ENCODE measurements at places on chromosomes 7 and 10.

DNA sequence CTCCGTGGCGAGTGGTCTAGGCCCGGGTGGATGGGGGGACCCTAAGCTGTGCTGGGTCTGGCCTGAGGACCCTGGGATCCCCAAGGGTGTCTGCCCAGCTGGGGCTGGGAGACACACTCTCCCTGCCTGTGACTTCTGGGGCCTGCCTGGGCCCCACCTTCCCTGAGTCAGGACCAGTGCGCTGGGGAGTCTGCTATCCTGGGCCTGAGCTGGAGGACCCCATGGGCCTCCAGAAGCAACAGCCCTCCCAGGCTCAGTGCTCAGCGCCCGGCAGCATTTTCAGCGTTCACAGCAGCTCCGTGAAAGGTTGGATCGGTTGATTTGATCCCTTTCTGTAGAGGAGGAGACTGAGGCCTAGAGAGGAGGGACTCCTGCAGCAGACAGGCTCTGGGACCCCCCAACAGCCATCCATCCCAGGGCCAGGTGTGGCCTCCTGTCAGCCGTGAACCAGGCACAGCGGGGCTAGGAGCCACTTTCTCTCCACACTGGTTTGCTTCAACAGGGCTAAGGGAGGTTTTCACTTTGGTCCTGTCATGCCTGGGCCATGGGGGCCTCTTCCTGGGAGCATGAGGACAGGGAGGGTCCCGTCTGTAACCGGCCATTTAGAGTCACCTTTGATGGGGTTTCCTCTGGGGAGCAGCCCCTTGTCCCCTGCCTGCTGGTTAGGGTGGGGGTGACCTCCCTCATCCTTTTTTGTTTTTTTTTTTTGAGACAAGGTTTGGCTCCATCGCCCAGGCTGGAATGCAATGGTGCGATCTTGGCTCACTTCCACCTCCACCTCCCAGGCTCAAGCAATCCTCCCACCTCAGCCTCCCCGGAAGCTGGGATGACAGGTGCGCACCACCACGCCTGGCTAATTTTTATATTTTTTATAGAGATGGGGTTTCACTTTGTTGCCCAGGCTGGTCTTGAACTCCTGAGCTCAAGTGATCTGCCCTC, 12.4 kb downstream of the FOXL3 start:
- peaks cover 64% of the 10 kb centered on the region for H3K27me3 ChIP-seq
- no peak overlapping the region for H3K4me3 ChIP-seq
- H3K27ac ChIP-seq, result no peak overlapping the region

DNA sequence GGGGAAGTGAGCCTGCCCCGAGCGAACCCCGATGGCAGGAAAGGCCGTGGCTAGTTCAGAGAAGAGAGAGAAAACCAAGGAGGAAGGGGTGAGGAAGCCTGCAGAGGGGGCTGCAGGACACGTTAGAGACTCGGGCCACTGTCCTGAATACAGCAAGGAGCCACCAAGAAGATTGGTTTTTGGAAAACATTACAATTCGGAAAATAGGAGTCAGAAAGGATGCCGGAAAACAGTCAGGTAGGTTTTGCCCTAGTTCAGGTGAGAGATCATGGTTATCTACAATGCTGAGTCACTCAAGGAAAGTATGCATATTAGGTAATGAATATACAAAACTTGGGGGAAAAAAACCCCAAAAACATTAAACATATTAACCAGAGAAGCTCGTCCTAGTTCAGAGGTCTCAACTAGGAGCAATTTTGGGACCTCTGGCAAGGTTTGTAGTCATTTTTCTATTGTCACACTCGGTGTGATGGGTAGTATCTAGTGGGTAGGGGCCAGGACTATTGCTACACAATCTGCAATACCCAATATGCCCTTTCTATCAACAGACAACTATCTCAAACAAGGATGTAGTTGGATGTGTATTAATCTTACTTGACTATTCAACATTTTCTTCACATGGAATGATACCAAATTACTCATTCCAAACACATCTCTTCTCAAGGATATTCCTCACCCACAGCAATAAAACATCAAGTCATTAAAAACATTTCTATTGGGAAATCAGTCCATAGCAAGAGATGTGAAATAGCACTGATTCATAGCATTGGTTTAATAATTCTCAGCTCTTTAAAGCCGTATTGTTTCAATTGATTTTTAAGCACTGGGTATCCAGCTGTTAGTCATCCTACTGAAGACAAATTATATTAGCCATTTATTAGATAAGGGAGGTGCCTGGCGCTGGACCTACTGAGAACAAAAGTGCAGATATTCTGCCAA, 74.4 kb upstream of the RSU1 start:
- peak overlapping the region; percentile 41 for H3K4me3 ChIP-seq
- peaks cover 6% of the 10 kb centered on the region for H3K27me3 ChIP-seq
- H3K36me3 ChIP-seq, result no peaks in the 10 kb centered on the region
- peak overlapping the region; percentile 94 for H3K27ac ChIP-seq
- DNase-seq, result peak; percentile 95
- peaks cover 21% of the 10 kb centered on the region for H3K4me1 ChIP-seq

GRCh38 chr7:67105377-67105776, 108.7 kb downstream of the TYW1 start:
- no peaks in the 10 kb centered on the region for H3K27me3 ChIP-seq
- no peak overlapping the region for H3K4me3 ChIP-seq
- H3K27ac ChIP-seq, result no peak overlapping the region
- no peaks in the 10 kb centered on the region for H3K36me3 ChIP-seq

DNA sequence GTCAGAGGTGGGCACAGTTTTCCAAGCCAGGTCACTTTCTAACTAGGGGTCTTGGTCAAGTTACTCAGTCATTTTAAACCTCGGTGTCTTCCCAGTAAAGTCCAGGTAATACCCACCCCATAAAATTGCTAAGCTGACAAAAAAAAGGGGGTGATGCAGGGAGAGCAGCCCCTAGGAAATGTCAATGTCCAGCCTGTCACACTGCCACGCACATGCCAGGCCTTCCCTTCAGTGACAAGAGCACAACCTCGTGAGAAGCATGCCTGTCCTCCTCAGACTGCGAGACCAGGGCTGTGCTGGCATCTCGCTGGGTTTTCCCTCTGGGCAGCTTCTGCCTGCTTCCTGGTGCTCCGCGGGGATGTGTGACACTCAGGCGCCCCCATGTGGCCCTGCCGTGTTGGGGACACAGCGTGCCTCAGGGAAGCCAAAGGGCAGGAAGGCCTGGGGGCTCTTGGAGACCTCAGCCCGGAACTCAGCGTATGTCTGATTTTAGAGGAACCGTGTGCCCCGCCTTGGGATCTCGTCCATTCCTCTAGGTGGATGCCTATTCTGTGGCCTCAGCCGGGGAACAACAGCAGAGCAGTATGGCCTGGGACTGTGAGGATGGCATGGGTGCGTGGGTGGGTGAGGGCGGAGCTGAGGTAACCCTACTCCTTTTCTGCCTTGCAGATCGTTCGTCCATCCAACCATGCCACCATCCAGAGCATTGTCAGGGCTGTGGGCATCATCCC, 10.2 kb upstream of the GDF2 start:
- no peak overlapping the region for H3K27ac ChIP-seq
- H3K4me3 ChIP-seq, result no peak overlapping the region
- DNase-seq, result peak; percentile 71
- no peaks in the 10 kb centered on the region for H3K36me3 ChIP-seq
- peaks cover 8% of the 10 kb centered on the region for H3K4me1 ChIP-seq
- no peaks in the 10 kb centered on the region for H3K27me3 ChIP-seq

- DNase-seq, result peak; percentile 67
- H3K36me3 ChIP-seq, result no peaks in the 10 kb centered on the region
- H3K4me3 ChIP-seq, result no peak overlapping the region
- peaks cover 7% of the 10 kb centered on the region for H3K4me1 ChIP-seq
- no peaks in the 10 kb centered on the region for H3K27me3 ChIP-seq
Measured at GRCh38 chr10:73644015-73644743, 2.9 kb upstream of the MYOZ1 start.

DNA sequence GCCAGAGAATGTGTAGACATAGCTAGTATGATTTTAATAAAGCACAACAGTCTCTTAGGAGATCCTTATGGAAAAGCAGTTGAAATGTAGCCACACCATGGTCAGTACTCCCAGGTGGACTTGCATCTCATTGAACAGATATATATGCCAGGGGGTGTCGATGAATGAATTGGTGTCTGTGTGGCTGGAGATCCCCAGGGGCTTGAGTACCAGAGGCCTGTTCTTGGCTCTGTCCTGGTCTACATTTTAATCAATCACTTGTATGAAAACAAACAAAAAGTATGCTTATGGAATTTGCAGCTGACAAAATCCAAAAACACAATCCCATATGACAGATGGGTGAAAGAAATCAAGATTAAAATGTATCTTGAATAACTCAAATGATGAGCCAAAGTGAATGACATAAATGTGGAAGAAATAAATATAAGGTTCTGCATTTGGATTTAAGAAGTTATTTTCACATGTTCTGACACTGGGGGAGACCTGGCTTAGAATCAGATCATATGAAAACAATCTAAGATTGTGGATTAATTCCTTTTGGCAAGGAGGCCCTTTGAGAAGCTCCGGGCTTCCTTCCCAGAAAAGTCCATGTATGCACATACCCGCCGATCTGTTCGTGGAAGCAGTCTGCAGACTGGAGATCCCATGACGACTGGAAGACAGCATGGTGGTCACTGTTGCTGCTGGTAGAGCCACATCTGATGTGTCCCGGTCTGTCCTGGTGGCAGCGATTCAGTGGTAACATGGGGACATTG, 15.6 kb downstream of the CLEC2L start:
- DNase-seq, result no peak
- H3K27ac ChIP-seq, result no peak overlapping the region
- H3K4me1 ChIP-seq, result 0 out of 2 replicates have a peak, but pooled peaks cover 3% of the 10 kb centered on the region

GRCh38 chr10:128274938-128275337, 148.7 kb upstream of the MKI67 start:
- H3K4me1 ChIP-seq, result no peaks in the 10 kb centered on the region
- peaks cover 49% of the 10 kb centered on the region for H3K27me3 ChIP-seq

DNA sequence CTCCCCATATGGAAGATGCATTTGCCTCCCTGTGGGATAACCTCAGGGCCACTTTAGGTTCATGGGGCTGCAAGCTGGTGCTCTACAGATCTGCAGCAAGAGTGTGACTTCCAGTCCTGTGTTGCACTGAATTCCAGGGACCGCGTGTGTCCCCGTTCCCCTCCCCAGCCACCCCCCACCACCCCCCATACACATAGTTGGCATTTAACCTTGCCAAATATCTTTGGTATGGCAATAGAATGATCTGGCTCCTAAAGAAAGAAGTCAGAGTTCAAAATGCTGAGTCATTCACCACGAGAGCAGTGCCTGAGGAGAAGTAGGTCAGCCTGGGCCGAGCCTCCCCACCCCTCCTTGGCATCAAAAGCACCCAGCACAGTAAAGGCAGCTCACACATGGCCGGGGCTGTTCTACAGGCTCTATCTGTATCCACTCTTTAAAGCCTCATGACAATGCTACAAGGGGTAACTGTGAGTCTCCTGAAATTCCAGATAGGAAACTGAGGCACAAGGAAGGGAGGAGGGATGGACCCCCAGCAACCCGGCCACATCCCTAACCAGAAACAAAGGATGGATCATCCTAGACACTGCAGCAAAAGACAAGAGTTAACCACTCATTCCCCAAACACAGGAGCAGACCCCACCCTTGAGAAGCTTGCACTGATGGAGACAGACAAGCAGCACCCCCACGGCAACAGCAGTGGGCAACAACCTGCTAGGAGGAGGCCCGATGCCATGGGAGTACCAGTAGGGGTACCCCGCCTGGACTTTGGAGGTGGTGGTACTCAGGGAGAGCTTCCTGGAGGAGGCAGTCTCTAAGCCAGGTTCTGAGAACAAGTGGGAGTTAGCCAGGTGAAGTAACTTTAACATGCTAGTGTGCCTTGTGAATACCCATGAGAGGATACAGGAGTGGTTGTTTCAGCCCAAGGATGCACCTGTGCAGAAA, 70.3 kb upstream of the NANOS1 start:
- peak; percentile 65 for DNase-seq
- peak overlapping the region; percentile 92 for H3K27ac ChIP-seq
- H3K4me1 ChIP-seq, result peaks cover 49% of the 10 kb centered on the region

DNA sequence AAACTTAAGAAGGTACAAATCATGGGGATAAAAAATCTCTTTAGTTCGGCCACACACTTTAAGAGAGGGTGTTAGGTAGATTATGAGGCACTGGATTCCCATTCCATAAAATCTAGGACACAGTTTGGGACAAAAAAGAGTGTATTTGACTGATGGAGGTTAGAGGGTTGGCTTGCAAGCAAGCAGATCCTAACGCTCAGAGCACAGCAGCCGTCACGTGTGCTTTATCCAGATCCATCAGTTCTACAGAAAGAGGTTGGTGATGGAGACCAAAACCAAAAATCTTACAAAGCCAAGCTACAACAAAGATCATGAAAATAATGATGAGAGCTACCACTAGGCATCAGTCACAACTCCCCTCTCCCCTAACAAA, 549.4 kb downstream of the TNS3 start:
- no peaks in the 10 kb centered on the region for H3K4me1 ChIP-seq
- DNase-seq, result no peak
- no peaks in the 10 kb centered on the region for H3K36me3 ChIP-seq
- H3K27ac ChIP-seq, result no peak overlapping the region

DNA sequence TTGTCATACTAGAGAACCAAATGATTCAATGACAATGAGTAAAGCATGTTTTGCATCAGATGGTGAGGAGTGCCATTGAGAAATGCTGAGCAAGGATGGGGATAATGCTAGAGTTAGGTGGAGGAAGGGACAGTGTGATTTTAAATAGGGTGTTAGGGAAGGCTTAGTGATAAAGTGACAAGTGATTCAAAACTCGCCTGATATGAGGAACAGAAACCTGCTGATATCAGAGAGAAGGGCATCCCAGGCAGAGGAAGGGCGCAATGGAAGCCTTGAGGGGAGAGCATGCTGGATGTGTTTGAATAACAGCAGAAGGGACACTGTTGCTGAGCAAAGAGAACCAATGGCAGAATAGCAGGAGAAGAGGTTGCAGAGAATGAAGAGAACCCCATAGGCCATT, 196.2 kb downstream of the NRG3 start:
- H3K27ac ChIP-seq, result no peak overlapping the region
- no peaks in the 10 kb centered on the region for H3K4me1 ChIP-seq
- no peak for DNase-seq
- H3K4me3 ChIP-seq, result no peak overlapping the region
- H3K27me3 ChIP-seq, result no peaks in the 10 kb centered on the region

DNA sequence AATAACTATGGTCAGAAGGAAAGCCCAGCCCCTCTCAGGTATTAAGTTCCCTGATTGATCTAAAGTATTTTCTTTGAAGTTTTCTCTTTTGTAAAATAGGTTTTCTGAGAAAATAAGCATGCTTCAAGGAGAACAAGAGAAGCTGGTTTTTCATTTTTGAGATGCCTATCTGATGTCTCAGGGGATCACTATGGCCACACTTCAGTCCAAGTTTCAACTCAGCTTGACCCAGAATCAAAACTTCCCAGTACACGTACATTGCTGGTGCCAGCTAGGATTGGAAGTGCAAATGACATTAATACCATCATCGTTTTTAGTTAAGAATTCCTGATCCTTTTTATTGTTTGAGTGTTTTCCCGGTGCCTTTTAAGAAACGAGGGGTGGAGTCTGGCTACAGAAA, 7.2 kb downstream of the ITIH5 start:
- peaks cover 47% of the 10 kb centered on the region for H3K27me3 ChIP-seq
- H3K4me1 ChIP-seq, result no peaks in the 10 kb centered on the region
- no peak overlapping the region for H3K4me3 ChIP-seq
- DNase-seq, result no peak
- H3K36me3 ChIP-seq, result no peaks in the 10 kb centered on the region

GRCh38 chr10:102704915-102705314, 9.3 kb downstream of the ARL3 start:
- no peaks in the 10 kb centered on the region for H3K36me3 ChIP-seq
- no peaks in the 10 kb centered on the region for H3K4me1 ChIP-seq
- DNase-seq, result no peak
- H3K27ac ChIP-seq, result no peak overlapping the region
- H3K27me3 ChIP-seq, result no peaks in the 10 kb centered on the region

- no peak overlapping the region for H3K27ac ChIP-seq
- H3K36me3 ChIP-seq, result no peaks in the 10 kb centered on the region
- H3K4me1 ChIP-seq, result no peaks in the 10 kb centered on the region
Measured at GRCh38 chr7:134709197-134709596, 62.5 kb downstream of the BPGM start.
